ENCODE measurements at places on chromosomes 2 and 18. TPM values are rescaled to one million over a fixed set of nuclear protein-coding genes. Genes with fewer than 3 reads are reported as not detected.

The C2orf66 gene
- 0.86 TPM for total RNA-seq

- ATAC-seq = no peak
These were observed 32.5 kb downstream of the R3HDM1 start for GRCh38 chr2:135563793-135564192.

The CCDC74B gene
- 3.2 TPM for total RNA-seq

DNA sequence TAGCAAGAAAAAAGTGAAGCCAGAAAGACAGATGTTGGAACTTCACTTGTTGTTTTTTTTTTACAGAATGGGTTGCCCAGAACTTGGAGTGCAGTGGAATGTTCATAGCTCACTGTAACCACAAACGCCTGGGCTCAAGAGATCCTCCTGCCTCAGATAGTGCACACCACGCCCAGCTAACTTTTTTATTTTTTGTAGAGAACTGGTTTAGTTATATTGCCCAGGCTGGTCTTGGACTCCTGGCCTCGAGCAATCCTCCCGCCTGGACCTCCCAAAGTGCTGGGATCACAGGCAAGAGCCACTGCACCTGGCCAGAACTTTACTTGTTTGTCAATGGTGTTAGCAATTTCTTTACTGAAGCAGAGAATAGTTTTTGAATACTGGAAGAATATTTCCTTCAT, 11.9 kb upstream of the ASPRV1 start:
- no peak for ATAC-seq

GRCh38 chr18:62729487-62730386, 14.4 kb downstream of the PHLPP1 start:
- ATAC-seq = no peak

GRCh38 chr2:41068740-41069139, 616.9 kb upstream of the SLC8A1 start:
- ATAC-seq = no peak

The CNGA3 gene
- 2.3 TPM for total RNA-seq

The RBM45 gene
- total RNA-seq = 14.6 TPM

The RAMP1 gene
- total RNA-seq = 0.81 TPM

Data from motor neuron (in vitro differentiated cells).